ENCODE measurements at places on chromosomes 1 and 21.
A peak's percentile ranks its signal among the peaks of the same experiment; 100 is the strongest.

GRCh38 chr1:21490774-21491487 is 18.3 kb upstream of the ALPL start:
- no peak for DNase-seq

DNA sequence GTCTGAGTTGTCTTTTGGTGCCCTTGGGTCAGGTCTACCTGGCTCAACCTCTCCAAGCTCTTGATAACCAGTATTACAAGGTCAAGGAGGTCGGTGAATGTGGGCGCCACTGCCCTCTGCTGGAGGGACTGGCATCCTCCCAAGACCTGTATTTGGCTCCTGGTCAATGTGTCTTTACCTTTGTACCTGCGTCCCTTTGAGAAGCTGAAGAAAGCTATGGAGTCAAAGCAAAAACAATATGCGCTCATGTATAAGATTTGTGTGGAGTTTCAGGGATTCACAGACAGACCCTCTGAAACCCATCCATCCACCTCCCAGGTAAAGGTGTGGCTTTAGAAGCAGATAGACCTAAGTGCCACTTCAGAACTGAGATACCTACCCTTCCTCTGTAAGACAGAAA is 61.8 kb upstream of the NBL1 start:
- peak; percentile 20 for DNase-seq

- no peak for DNase-seq
Measured at GRCh38 chr1:89407360-89407759, 43.5 kb downstream of the GBP6 start.

DNA sequence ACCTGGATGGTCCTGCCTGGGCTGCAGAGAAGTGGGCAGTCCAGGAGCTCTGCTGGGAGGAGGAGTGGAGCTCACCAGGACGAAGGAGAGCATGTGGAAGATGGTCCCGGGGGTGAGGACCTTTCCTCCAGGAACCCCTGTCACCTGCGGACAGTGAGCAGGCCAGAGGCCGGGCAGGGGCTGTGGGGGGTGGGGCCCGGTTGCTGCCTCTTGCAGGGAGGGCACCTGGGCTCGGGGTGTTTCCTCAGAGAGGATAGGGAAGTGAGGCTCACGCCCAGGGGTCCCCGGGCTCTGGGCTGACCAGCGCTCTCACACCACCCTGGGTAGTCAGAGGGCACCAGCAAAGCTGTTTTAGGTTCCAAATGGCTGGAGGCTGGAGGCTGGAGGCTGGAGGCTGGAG is 22.7 kb upstream of the PEX10 start:
- no peak for DNase-seq

GRCh38 chr1:18989176-18989799 is 32.8 kb upstream of the IFFO2 start:
- DNase-seq, result no peak

DNA sequence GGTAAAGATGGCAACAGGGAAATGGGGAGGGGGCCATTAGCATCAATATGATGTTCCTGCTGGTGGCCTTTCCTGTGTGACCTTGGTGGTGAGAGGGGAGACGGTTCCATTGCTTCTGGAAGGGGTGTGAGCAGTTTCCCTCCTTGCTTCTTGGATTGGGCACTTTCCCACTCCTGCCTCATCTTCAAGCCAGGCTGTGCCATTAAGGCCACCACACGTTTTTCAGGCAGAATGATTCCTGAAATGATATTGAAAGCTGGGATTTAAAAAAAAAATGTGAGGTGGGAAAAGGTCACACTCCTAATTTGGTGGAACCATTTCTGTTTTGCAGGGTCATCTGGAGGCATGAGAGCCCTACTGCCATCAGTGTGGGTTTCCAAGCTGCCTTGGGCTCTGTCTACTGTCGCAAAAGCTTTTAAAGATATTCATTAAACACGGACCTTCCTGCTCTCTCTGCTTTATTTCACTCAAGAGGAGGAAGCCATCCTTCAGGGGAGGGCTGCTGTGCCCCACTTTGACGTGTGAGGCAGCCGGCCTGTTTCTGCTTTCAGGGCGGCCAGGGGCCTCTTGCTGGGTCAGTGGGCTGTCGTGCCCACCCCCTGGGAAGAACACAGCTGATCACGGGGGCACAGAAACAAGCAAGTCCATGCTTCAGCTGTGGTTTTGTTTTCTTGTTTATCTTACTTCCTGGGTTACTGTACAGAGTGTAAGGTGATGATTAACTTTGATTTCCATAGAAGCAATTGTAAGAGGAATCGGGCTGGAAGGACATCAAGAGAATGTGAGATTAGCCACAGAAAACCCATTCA is 8.0 kb downstream of the RIIAD1 start:
- DNase-seq, result no peak

- no peak for DNase-seq
Measured at GRCh38 chr1:39282537-39283216, 78.2 kb downstream of the MACF1 start.

- DNase-seq, result no peak
Measured at GRCh38 chr21:37986751-37987399, 70.6 kb upstream of the KCNJ6 start.

- no peak for DNase-seq
Measured at GRCh38 chr1:162716123-162716522, 74.4 kb upstream of the HSD17B7 start.

DNA sequence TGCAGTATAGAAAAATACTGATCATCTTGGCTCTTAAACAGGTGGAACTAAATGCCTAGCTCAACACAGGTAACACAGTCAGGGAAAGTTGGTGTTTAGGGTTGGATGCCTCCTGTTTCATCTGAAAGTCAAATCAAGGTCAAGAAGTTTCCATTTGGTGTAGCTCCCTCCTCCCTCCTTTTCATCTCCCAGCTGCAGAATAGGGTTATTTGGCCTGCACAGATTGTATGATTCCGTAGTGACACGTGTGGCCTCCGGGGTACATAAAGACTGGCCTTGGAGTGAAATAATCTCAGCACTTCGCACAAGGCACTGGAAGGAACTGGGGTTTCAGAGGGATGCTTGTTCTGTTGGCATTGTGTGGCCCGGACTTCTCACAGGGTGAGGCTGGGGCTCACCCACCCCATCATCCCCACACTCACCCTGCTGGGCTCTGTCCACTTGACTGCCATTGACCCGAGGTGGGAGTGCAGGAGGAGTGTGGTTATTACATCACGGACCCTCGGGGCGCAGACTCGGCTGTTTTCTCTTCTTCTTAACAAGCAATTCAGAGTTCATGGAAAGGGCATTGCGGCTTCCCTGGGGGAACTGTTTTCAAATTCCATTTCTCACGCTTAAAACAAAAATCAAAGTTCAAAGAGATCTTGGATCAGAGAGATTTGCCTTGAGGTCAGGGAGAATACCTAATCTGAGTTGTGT is 18.4 kb downstream of the IGSF5 start:
- DNase-seq, result no peak

Measured in neural crest cell (in vitro differentiated cells).